Globus pallidus (tissue), 1 donor: ENCODE measurements at places on chromosomes 13 and 19.

GRCh38 chr13:24005755-24006281, 108.5 kb upstream of the C1QTNF9B start:
- DNase-seq: no peak

DNA sequence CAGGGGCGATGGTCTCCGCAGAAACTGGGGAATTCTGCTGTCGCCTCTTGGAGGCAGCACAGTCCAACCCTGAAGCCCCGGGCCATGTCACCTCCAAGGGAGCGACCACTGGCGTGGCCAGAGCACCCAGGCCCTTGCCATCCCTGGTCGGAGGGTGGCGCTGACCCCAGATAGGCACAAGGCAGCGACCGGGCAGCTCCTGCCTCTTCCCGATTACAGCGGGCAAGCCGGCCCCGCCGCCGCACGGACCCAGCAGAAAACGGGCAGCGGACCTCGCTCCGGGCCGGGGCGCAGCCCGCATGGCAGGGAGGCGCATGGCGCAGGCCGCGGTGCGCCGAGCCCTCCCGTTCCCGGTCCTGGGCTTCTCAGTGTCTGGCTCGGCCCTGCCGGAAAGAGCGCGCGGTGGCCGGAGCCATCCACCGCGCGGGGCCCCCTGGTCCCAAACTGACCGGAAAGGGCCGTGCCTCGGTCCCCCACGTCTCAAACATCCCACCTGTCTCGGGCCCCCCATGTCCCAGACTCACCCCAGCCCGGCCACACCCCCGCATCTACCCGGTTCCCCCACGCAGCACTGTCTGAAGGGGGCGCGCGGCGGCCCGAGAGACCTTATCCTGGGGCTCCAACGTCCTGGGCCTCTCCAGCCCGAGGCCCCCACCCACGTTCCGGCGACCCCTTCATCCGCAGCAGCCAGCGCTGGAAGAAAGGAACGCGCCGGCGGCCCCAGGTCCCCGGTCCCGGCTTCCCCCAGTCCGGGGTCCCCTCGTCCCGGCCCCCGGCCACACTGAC, 727 bp downstream of the CERS1 start:
- DNase-seq: peak; percentile 67

DNA sequence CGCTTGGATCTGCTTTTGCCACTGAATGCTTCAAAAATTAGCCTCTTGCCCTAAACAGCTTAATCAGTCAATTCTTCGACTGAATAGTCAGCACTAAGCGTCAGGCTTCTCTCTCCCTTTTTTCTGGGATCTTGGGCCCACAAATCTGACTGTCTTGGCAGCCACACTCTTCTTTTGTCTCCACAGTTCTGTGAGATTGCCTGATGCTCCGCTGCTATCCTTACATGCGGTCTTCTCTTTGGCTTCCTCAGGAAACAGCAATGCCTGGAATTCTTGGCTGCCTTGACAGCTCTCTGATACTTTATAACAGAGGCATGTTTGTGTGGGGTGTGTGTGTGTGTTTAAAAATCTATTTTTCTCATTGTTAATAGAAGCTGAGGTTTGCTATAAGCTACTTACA, 32.6 kb downstream of the ERCC5 start:
- DNase-seq: no peak

DNA sequence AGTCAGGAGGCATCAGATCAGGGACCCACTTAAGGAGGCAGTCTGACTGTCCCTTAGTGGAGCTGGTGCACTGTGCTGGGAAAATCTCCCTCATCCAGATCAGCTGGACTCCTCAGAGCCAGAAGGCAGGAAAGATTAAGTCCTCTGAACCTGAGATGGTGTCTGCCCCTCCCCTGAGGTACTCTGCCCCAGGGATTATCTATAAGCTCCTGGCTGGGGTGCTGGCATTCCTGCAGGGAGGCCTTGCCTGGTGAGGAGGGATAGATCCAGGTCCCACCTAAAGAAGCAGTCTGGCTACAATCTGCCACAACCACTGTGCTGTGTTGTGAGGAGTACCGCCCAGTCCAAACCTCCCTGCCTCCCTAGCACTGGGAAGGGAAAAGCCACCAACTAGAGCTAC, 81.2 kb downstream of the NHLRC3 start:
- DNase-seq: no peak

GRCh38 chr13:51158365-51158764, 47.3 kb upstream of the C13orf42 start:
- DNase-seq: no peak

DNA sequence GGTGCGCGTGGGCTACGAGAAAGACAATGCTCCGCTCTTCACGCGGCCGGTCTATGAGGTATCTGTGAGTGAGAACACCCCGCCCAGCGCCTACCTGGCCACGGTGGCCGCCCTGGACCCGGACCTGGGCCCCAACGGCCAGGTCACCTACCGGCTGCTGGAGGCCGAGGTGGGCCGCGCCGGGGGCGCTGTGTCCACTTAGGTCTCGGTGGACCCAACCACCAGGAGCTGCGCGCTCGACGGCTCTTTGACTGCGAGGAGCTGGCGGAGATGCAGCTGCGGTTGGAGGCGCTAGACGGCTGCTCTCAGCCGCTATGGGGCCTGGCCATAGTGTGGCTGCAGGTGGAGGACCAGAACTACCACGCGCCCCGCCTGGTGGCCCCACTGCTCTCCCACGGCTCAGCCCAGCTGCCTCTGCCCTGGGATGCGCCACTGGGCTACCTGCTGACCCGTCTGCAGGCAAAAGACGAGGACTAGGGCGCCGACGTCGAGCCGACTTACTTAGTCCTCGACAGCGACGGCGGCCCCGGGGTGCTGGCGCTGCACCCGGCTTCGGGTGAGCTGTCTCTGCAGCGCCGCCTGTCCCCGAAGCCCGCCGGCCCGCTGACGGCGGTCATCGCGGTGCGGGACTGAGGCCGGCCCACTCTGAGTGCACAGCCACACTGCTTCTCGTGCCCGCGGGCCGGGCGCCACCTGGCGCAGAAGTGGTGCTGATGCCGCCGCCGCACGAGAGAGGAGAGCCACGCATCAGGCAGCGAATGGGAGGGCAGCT, 173.0 kb downstream of the OLFM4 start:
- no peak for DNase-seq

DNA sequence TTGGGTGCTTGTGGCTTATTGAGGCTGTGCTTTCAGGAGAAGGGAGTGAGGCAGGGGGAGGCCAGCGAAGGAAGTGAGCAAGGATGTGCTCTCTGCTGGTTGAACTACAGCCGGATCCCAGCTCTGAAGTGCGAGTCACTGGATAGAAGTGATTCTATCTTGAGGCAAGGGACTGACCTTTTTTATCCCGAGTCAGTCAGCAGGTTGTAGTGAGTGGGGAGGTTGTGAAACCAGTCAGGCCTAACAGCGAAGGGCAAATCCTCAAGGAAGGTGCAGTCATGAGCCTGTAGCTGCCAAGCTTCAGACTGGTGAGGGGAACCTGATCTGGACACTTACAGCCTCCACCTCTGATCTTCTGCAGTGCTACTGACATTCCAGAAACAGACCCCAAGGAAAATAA, 18.6 kb downstream of the SCEL start:
- no peak for DNase-seq

GRCh38 chr13:29479716-29480492, 115.6 kb downstream of the SLC7A1 start:
- no peak for DNase-seq

DNA sequence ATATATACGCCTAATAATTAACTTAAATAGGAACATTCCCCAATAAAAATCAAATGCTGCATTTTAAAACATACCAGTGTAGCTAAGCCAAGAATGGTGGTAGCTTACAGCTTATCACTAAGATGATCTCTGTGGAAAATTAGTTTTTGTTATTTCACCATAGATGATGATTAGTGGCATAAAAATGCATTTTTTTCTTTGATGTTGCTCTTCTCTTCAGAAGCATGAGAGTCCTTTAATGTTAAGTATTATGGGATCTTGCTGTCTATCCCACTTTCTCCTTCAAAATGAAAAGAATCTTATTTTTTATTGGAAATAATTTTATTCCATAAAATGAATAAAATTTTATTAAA, 731.0 kb downstream of the SLITRK1 start:
- DNase-seq: no peak

GRCh38 chr19:47456721-47457474, 14.8 kb downstream of the SLC8A2 start:
- no peak for DNase-seq

- DNase-seq: no peak
Observed at GRCh38 chr13:106375085-106375484, 160.4 kb downstream of the EFNB2 start.

DNA sequence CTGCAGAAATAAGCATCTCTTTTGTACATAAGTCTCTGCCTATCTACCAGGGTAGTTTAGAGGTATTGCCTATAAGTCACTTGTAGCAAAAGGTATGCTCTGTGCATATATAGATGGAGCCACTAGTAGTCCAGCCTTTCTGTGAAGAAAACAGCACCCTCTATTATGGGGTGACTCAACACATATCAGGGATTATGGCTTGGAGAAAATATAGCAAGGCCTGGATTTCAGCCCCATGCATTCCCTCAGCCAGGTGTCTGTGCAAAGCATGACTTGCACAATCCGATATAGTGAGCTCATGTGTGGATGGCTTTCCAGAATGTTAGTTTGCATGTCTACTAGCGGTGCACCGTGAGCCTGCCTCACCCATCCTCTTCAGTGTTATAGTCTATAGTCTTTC, 13.4 kb upstream of the NALCN start:
- DNase-seq: no peak

DNA sequence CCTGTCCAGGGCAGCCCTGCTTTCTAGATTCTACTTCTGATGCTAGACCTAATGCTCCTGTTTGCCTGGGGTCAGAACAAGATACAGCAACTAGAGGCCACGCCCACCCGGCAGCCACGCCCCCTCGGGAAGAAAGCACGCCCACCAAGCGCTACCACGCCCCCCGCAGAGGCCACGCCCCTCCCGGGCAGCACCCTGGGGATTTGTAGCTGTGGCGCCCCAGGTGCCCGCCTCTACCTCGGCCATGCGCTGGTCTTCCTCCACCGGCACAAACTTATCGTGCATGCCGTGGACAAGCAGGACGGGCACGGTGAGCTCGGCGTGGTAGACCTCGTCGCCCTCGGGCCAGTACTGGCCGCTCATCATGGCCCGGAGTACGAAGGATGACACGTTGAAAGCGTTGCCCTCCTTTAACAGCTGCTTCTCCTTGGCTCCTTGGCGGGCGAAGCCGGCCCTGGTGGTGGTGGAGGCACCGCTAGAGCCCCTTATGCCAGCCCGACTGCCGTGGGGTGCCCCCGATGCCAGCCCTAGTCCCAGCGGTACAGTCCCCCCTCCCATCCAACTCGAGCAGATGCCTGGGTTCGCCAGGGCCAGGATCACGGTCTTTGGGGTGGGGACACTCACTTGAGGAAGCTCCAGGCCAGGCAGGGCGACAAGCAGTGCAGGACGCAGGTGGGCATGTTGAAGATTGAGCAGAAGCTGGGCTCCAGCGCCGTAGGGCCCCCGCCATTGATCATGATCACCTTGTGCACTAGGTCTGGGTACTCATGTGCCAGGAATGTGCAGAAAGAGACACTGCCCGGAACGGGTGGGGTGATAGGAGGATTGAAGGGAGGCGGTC, 9.0 kb downstream of the ABHD8 start:
- DNase-seq: no peak

- DNase-seq: no peak
Observed at GRCh38 chr19:8302357-8302691, 5.8 kb downstream of the CD320 start.

- no peak for DNase-seq
Observed at GRCh38 chr13:46606970-46607369, 54.0 kb downstream of the LRCH1 start.

GRCh38 chr13:114115191-114115671, 17.2 kb downstream of the RASA3 start:
- DNase-seq: no peak

GRCh38 chr19:48686088-48686487, 9.7 kb upstream of the FUT2 start:
- DNase-seq: no peak

DNA sequence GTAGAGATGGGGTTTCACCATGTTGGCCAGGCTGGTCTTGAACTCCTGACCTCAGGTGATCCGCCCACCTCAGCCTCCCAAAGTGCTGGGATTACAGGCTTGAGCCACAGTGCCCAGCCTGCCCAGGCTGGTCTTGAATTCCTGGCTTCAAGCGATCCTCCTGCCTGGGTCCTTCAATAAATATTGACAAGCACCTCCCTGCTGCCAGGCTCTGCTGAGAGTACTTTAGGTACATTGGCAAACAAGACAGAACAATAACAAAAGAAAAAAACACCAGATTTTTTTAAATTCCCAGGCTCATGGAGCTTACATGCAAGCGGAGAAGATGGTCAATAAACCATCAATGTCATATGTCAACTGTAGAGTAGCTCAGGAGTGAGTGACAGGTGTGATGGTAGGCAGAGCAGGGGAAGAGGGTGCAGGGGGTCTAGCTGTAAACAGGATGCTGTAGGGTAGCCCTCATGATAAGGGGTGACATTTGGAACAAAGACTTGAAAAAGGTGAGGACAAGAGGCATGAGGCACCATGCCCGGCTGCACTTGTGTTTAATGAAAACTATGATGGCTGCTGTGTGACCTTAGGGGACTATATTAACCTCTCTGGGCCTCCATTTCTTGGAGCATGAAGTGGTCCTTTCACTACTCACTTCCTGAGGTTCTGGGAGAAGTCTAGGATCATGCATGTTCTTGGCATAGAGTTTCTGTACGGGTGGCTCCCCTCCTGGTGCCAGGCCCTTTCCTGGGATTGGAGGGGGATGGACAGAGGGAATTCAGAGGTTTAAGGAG, 19.6 kb downstream of the SULT2B1 start:
- DNase-seq: no peak

GRCh38 chr19:51462681-51463080, 4.4 kb upstream of the SIGLEC8 start:
- DNase-seq: no peak

DNA sequence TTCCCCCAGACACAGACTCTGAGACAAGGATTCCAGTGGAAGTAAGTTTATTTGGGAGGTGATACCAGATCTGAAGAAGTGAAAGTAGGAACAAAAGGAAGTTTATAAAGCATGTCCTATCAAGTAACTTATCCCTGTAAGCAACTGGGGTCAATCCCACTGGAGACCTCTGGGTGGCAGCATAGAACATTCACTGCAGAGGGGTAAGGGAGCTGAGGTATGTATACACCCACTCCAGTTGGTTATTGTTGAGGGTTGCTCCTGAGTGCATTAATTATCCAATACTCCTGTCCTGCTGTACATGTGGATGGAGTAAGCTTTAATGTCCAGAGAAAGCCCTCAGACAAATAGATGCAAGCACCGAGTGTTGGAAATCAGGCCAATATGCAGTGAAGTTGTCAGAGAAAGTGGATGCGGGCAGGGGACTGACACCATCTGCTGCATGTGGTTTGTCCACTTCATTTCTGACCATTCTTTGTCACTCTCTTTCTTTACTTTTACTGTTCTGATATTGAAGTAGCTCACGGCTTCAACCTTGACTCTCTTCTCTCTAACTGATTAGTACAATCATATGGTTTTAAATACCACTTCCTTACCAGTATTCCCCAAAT, 46.7 kb downstream of the NOTCH3 start:
- DNase-seq: no peak

DNA sequence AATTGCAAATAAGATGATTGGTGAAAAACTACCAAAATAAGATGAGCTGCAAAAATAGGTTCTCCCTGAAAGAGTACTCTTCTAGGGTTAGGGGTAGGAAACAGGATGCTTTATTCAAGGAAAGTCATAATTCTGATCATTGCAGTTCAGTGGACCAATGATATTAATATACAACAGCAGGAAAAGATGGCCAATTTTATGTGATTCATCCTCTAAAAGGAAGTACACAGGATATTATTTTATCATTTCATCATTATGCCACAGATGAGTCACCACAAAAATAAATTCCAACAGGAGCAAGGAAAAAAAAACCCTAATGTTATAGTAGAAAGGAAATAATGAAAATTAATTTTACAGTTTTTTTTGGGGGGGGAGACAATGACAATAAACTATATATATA, 205.0 kb downstream of the NALCN start:
- no peak for DNase-seq

- no peak for DNase-seq
Observed at GRCh38 chr13:65540175-65540574, 1690.0 kb downstream of the PCDH9 start.
